Activated CD8-positive, alpha-beta memory T cell treated with anti-CD3 and anti-CD28 coated beads, Interleukin-2, amount 50 U/mL, for 48 hours (primary cell): ENCODE measurements at places on chromosomes 2 and 18.

- no peak for DNase-seq
These were observed 708.5 kb upstream of the SLC8A1 start for GRCh38 chr2:41160439-41160838.

DNA sequence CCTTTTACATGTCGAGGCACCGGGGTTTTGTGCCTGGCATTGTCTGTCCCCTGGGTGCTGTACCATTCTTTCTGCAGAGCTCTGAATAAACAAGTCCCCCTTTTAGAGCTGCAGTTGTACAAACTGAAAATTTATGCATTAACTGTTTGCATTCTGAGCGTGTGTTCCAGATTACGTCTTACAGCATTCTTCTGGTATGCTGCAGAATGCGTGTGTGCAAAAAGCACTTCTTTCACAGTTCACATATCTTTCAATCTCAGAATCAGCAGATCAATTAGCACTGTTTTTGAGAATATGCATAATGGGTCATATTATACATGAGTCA lies 27.5 kb downstream of the MEIS1 start:
- no peak for DNase-seq

DNA sequence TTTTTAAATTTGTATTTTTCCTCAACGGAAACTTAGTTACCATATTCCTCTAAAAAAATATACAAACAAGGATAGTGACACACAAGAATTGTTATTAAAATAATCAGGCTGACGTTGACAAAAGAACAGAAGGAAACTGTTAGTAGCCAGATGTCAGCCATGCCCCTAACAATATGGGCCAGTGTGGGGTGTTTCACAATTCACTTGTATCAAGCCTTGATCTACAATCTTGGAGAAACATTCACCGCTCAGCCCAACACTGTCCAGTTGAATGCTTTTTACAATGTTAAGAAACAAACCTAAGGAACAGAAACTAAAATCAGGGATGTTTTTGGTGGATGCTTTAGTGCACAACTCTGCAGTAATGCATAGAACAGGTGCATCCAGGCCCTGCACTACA lies 44.6 kb downstream of the TMEFF2 start:
- DNase-seq, result no peak

DNA sequence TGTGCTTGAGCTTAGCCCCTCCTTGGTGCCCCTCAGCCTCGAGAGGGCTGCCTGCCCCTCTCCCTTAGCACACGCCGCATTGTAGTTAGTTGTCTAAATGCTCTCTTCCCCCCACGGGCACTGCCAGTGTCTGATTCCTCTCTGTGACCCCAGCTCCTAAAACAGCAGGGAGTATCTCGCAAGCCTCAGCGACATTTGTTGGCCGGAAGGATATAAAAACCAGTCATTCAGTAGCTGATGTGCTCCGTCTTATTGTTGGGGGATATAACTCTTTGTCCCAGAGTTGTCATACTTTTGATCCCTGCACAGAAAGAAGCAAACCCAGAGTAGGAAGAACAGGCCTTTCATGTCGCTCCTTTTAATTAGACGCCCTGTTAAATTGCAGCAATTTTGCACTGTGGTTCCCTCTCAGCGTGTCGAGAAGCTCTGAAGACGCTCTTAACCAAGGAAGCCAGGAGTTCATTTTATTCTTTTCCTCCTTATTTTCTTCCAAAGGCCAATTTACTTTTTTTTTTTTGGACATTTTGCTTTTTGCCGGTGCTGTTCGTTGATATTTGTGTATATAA lies 201.8 kb downstream of the KLHL29 start:
- no peak for DNase-seq

DNA sequence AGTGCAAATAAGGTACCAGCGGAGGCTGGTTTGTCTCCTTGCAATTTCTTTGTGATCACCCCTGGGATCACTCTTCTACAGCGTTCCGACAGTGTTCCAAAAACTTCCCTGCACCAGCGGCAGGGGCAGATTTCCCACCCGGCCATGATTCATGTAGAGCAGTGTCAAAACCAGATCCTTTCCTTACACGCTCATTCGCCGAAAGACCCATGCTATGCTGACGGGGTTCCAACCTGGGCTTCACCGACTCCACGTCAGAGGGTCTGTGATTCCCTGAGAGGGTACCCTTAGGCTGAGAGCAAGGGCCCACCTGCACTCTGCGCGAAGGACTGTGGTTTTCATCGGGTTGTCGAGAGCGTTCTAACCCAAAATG lies 423 bp upstream of the TTC27 start:
- DNase-seq, result no peak

GRCh38 chr2:201420442-201421113 lies 30.7 kb downstream of the TRAK2 start:
- DNase-seq, result no peak
